ENCODE measurements at places on chromosomes 2 and 18.
A peak's percentile ranks its signal among the peaks of the same experiment; 100 is the strongest.

GRCh38 chr2:144507441-144508171 is 12.3 kb downstream of the ZEB2 start:
- no peak for DNase-seq

GRCh38 chr2:132522901-132523300 is 106.3 kb downstream of the GPR39 start:
- DNase-seq: peak; percentile 37

DNA sequence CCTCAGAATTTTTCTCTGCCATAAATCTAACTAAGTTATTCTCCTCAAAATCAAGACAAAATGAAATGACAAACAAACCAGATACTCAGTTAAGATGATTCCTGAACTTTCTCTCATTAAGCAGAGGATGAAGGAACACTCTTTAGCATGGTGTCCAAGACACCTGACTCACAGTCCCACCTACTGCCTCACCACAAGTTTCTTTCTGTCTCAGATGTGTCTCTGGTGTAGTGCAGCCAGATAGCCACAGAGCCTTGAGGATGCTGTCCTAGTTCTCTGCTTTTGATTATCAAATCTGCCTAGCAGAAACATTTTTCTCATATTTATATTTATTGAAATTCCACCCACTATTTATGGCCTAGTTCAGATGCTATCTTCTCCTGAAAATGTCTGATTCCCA is 103.6 kb upstream of the TMEM200C start:
- no peak for DNase-seq

- peak; percentile 30 for DNase-seq
Observed at GRCh38 chr18:33733376-33733775, 155.4 kb downstream of the ASXL3 start.

DNA sequence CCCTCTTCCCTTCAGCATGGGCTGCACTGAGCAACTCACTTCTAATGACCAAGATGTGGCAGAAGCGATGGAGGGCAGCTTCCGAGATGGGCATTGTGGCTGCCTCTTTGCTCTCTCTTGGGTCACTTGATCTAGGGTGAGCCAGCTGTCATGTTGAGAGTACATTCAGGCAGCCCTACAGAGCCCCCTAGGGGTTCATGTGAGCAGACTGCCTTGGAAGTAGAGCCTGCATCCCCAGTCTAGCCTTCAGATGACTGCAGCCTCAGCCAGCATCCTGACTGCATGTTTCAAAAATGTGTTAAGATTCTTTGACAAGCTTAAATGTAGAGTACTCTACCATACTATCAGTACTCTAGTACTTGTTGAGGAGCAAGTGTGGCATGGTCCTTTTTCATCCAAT is 143.9 kb downstream of the NCK2 start:
- peak; percentile 36 for DNase-seq

DNA sequence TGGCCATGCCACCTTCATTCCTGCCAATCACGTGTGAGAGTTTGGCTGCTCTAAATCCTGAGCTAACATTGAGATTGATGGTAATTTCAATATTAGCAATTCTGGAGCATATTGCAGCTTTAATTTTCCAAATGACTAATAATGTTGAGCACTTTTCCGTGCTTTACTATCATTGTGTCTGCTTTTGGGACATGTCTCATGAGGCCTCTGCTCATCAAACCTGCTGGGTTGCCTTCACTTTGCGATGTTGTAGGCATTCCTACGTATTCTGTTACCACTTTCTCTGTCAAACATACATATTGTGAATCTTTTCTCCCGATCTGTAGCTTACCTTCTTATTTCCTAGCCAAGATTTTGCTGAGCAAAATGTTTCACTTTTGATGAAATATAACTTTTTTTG is 466.6 kb downstream of the GALR1 start:
- DNase-seq: no peak
